Cardiac fibroblast (primary cell): ENCODE measurements at places on chromosomes 5 and 9.

DNA sequence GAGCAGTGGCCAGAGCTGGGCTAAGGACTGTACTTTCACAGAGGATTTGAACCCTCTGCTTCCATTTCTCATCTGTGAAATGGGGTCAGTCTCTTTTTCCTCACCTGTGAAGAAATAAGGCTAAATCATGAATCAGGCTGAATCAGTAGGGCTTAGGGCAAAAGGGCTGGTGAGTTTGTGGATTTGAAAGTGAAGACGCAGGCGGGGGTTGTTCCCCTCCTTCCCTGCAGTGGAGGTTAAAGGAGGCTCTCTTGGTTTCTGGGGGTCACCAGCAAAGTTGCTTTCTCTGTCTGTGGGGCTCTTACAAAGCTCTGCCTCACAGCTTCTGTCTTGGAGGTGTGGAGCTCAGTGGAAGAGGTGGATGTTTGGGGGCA is 17.6 kb upstream of the NDST1 start:
- no peak for DNase-seq

DNA sequence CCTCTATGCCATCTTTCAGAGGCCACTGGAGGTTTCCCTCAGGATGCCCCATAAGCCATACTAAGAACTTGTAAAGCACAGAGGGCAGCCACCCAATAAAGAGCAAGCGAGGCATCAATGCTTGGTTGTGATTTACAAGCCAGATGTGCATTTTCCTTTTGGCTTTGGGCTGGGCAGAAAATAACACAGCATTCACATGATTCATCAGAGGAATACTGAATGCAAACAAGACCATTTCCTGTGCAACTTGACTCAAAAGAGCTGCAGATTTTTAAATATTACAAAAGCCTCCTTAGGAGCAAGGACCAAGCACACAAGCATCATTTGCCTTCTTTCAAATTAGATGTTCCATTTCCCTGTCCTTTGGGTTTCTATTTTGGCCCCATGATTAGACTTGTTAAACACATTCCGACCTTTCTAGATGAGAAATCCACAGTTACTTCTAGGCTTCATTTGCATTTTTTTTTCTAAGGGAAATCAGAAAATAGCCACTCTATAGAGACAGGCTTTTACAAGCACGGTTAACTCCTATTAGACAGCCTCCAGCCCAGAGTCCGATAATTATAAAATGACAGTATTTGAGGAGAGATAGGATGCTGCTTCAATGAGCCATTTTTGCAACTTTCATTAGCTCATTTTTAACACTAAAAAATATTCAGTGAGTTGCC is 207.8 kb downstream of the SEMA5A start:
- DNase-seq = peak; percentile 81

DNA sequence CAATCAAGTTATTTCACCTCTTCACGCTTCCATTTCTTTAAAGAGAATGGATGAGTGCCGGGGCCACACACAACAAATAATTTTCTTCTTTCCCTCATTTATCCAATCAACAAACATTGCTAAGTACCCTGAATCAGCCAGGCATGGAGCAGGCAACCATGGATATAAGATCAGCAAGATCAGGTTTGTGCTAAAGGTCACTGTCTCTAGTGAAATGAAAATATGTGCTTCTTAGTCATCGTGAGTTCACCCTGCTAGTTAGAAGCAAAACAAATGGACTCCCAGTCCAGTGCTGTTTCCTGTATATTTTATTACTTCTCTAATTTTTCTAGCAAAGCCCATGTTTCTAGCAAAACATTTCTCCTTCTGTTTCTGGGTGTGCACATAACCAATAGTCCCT is 629.2 kb downstream of the BNC2 start:
- DNase-seq = peak; percentile 31

GRCh38 chr5:75192804-75193203 is 43.9 kb downstream of the ANKRD31 start:
- DNase-seq = no peak

GRCh38 chr5:73120222-73121118 is at the start of gene TMEM171:
Gene TMEM171 (plus strand): TSS chr5:73120575. CDS start chr5:73123374, 2,799 bp downstream.
- peak; percentile 61 for DNase-seq

DNA sequence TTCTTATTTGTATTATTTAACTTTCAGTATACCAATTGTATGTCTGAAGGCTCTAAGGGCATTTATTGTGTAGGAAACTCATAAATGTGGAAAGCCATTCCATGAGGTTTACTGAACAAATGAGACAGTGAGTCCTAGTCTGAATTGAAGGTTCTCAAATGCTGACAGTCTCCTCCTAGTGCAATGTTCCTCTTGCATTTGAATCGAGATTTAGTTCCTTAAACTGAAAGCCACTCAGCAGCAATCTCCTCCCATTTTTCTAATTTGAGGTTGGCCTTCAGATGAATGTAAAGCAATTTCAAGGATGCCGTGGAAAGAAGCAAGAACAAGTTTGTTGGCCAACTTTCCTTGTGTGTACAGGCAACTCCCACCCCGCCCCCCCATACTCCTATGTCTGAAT is 493.2 kb upstream of the KLF4 start:
- DNase-seq = no peak

DNA sequence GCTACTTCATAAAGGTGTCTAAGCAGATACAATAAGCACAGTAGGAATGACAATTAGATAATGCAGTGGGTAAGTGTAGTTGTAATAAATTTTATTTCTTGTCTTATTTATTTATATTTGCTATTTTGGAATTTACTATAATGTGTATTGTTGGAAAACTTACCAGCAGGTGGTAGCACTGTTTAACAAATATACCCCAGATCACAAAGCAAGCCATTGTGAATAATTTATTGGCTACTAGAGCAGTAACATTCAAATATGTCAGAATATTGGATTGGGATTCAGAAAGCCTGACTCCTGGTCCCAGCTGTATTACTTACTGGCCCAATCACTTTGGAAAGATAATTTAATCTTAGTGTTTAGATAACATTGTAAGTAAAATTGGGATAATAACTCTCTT is 78.0 kb downstream of the ISOC1 start:
- peak; percentile 74 for DNase-seq

- no peak for DNase-seq
These were observed 57.6 kb downstream of the HMCN2 start for GRCh38 chr9:130323051-130323745.

DNA sequence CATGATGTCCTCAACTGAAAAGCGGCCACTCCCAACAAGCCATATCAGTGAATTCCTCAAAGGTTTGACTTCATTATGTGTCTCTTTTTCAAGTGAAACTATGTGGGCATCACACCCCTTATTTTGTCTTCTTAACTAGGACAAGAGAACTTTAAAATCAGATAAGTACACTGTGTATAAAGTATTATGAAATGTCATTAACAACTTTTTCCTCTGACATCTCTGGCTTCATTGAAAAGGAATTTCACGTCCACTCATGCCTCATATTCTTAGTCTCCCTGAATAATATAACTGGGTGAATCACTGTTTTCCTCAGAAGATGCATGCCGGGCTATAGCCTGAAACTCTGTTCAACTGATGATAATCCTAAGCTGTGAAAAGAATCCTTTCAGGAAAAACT is 415.8 kb downstream of the ACTL7B start:
- DNase-seq = peak; percentile 62

GRCh38 chr9:95499046-95499676 is 17.6 kb downstream of the PTCH1 start:
- no peak for DNase-seq

DNA sequence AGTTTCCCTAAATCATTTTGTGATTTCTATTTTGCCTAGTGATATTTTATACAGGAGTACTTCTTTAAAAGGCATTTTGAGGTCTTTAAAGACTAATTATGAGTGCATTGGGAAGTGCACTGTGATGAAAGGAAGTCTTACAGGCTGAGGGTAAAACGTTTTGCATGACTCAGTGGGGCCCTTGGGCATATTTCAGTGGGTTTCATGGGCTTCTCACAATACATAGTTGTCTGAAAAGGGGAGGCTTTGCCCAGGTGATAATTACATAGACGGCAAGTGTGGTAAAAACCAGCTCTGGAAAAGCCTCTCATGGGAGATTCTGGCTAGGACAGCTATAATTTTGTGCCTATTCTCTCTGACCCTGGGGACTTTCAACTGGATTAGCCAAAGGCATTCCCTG is 387.2 kb downstream of the ARHGEF28 start:
- no peak for DNase-seq

GRCh38 chr5:135814812-135815211 is 19.7 kb upstream of the SLC25A48 start:
- no peak for DNase-seq

DNA sequence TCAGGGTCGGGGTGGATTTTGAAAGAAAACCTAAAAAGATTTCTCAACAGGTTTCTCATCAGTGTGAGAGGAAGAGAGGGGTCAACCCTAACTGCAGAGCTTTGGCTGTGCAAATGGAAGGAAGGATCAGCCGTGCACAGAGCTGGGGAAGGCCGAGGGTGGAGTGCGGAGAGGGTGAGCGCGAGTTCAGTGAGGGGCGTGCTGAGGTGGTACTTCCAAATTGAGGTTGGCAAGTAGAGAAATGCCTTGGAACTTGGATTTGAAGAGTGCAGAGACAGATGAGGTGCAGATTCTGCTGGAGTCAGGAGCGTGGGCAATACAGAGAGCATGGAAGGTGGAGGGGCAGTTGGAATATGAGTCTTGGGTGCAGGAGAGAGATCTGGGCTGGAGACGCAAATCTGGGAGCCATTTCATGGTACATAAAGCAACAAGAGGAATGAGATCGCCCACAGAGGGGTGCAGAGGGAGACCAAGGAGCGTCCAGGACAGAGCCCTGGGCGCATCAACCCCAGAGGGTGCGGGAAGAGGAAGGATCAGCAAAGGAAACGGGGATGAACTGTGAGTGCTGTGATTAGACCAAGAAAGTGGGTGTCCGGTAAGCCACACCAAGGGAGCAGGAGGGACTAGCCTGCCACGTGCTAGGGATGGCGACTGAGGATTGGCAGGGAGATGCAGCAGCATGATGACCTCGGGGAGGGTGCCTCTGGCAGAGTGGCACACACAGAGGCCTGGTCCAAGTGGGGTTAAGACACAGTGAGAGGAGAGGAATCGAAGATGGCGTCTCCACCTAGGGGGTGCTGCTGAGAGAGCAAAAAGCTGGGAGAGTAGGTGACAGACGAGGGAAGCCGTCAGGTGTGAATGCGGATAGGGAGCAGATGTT is 105.8 kb downstream of the ADAMTS2 start:
- no peak for DNase-seq

DNA sequence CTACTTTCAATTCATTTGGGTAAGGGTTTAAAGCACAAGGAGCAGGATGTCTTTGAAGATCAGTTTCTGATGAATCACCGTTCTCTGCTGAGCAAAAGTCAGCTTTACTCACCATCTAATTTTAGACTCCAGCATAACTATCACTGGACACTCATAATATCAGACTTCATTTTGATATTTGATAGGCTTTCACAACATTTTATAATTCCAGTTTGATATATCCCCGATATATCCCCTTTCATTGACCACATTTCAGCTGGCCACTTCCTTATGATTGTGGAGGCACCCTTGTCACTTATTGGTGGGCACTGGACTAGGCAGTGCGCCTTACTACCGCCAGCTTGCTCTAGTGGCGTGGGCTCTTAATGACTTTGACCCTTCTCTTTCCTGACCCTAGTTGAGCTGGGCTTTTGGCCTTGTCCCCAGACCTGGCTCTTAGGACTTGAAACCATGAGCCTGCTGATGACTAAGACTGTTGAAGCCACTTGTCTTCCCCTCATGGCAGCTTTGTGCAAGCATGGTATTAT is 46.8 kb downstream of the CYSTM1 start:
- peak; percentile 88 for DNase-seq

GRCh38 chr5:126561908-126562307 is 33.1 kb downstream of the ALDH7A1 start:
- DNase-seq = no peak

DNA sequence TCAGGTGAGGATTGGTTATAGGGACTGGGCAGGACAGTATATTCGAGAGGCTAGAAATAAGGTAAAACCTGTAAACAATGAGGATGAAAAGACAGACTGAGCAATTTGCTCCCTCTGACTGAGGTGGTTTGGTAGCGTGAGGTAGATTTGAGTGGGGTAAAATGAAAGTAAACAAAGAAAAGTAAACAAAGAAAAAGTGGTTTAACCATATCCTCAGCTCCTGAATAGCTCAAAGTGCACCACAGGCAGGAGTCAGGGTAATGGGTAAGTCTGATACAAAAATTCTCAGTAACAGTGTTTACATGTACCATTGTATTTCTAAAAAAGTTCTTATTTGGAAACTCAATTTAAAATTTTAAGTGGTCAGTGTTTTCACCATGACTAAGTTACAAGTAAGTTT is 203.1 kb upstream of the ARRDC3 start:
- no peak for DNase-seq

- peak; percentile 49 for DNase-seq
These were observed 274.9 kb downstream of the AUH start for GRCh38 chr9:91086657-91087461.

- peak; percentile 86 for DNase-seq
These were observed 216.9 kb upstream of the ZNF608 start for GRCh38 chr5:124963236-124963919.
